T follicular helper cell (primary cell): ENCODE measurements at places on chromosomes 16 and 17.

- no peak for DNase-seq
Measured at GRCh38 chr17:30554839-30555751, 77.9 kb downstream of the GOSR1 start.

DNA sequence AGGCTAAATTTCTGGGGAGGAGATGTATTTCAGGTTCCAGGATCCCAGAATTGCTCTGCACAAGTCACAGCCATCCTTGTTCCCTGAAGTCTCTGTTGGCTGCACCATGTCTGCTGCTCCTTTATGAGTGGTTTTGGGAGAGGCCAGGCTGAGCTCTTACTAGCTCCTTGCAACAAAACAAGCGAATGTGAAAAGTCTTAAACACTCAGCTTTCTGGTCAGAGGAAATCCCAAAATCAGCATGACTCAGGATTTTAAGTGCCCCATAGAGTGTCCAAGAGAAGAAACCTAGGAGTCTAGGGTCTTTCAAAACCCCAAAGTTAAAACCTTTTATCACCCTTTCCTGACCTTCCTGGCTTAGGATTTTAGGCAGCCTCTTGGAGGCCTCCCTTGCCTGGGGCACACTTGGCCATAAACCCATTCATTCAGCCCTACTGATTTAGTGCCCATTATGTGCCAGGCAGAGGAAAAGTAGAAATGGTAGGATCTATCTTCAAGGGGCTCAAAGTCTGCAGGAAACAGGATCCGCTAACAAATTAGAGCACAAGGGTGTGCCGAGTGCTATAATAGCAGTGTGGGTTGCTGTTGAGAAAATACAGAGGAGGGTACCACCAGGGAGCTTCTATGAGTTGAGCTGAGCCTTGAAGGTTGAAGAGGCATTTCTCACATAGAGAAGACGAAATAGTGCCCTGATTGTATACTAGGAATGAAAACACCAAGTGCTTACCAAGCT, 36.9 kb downstream of the SOST start:
- DNase-seq, result no peak

DNA sequence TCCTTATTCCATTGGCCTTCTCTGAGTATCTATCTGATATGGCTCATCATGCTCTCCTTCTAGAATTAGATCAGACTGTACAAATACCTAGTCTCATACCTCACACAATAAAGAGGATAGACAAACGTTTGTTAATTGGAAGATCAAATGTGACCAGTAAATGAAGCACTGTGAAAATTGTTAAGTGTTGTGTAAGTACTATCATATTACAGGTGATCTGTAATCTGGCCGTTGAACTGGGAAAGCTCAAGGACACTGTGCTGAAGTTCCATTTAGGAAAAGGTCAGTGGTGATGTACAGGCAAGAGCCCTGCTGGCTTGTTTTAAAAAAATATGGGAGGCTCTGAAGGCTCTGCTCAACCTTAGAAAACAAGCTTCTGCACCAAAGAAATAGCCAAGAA, 38.5 kb upstream of the CORO6 start:
- no peak for DNase-seq

DNA sequence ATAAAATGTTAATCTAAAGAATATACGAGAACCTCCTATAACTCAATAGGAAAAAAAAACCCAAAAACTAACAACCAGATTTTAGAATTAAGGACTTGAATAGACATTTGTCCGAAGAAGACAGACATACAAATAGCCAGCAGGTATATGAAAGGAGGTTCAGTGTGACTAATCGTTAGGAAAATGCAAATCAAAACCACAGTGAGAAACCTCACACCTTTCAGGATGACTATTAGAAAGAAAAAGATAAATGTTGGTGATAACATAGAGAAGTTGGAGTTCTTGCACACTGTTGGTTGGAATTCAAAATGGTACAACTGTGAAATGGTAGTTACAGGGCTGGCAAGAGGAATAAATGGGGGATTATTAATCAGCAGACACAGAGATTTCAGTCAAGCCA, 339.0 kb downstream of the TMEM114 start:
- no peak for DNase-seq

GRCh38 chr17:61259360-61259759, 140.3 kb upstream of the TBX2 start:
- DNase-seq, result no peak

DNA sequence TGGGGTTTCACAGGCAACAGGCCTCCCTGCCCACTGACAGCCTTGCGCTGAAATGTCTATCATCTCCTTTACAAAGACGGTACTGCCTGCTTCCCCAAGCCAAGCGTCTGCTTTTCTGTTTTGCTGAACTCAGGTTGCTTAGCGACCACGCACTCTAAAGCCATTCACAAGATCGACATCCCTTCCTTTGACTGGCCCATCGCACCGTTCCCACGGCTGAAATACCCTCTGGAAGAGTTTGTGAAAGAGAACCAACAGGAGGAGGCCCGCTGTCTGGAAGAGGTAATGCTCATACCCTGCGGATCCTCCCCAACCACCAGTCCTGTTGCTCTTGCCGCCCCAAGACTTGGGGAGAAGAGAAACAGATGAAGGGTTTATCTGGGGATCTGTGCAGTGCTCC, 28.7 kb downstream of the TMEM186 start:
- DNase-seq, result no peak

DNA sequence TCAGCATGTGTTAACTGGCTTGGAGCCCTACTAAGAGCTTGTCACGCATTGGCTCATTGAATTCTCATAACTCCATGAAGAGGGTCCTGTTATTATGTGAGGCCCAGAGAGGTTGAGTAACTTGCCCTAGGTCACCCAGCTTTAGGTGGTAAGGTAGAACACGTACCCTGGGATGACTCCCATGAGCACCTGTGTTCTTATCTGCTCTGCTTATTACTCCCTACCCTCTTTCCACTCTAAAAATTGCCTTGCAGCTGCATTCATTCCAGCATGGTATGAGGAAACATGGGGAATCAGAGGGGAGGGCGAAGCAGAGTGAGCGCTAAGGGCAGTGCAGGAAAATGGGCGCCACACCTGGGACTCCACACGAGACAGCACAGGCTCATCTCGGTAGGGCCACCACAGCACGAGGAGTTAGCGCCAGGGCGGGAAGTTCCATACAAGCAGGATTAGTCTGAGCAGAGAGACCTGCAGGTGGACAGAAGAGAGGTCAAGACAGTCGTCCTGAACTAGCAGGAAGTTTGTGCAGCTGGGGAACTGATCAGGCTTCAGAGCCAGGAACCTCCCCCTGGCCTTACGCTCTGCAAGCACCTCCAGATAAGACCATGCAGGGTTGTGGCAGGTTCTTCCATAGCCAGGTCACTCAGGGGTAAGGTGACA, 10.1 kb downstream of the COPZ2 start:
- DNase-seq, result no peak
